ENCODE measurements at places on chromosomes 7 and 10.

DNA sequence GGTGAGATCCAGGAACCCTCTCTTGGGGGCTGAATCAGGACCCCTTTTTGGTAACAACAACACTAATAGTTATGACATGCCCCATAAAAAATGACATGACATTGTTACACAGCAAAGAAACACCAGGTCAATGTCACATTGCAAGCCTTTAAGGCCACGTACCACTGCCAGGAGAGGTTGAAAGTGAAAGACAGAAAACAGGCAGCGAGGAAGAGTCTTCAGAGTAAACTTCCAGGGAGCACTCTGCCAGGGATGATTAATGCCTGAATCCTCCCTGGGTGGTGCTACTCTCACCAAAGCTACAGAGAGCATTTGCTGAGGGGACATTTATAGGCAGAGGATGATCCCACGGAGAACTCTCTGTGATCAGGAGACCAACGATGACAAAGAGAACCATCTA, 551.6 kb downstream of the CALN1 start:
- DNase-seq, result no peak

DNA sequence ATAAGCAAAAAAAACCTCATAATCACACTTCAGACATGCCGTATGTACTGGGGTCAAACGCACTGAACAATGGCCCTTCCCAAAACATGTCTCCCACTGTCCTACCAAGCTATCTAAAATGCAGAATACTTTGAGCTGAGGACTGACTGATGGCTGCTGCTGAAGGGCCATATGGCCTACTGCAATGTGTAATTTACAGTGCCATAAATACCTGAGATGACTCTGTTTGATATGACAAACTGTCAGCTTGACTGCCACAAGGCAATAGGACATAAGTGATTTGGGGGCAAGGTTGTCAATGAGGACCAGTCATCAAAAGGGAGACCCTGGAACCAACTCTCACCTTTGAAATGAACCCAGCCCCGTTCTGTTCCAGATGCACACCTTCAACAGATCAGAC, 187.4 kb upstream of the FRMD4A start:
- DNase-seq, result no peak

DNA sequence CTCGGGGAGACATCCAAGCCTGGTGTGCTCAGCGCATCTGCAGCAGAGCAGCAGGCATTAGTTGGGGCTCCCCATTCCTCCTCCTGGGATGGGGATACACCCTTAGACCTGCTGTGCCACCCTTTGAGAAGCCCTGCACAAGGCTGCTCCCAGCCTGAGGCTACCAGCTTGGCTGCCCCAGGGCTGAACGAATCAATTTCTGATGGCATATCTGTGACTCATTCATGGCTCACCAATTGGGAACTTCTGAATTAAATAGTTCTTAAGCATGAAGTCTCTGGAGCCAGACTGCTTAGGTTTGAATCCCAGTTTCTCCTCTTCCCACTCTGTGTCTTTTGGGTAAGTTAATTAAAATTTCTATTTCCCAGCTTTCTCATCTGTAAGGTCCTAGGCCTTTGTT, 16.3 kb upstream of the GLI3 start:
- no peak for DNase-seq

- no peak for DNase-seq
Observed at GRCh38 chr10:16870331-16870730, 53.1 kb upstream of the RSU1 start.

DNA sequence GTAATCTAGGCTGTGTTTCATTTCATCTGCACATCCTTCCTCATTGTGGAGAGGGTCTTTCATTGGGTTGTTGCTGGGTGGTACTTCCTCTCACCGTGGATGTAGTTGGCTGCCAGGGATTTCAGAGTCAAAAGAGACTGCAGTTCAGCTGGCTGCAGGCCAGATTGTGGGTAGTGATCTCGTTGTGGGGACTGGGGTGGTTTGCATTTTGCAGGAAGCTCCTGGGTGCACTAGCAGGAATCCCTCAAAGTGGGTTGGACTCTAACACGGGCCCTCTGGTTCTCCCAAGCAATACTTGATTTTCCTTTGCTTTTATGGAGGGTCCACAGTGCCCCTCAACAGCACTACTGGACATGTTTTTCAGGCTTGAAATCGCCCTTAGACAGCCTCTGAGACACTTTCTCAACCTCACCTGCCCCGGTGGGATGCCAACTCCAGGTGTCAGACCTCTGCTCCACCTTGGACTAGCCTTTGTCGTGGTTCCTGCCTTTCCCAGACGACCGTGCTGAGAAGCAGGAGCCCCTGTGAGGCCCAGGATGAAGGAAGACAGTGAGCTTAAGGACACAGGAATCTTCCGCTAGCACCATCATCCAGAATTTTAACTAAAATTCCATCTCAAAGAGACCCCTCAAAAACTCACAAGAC, 23.9 kb upstream of the ZNF273 start:
- DNase-seq, result no peak

- DNase-seq, result peak; percentile 6
Observed at GRCh38 chr10:112282086-112282485, 1.1 kb upstream of the TECTB start.

DNA sequence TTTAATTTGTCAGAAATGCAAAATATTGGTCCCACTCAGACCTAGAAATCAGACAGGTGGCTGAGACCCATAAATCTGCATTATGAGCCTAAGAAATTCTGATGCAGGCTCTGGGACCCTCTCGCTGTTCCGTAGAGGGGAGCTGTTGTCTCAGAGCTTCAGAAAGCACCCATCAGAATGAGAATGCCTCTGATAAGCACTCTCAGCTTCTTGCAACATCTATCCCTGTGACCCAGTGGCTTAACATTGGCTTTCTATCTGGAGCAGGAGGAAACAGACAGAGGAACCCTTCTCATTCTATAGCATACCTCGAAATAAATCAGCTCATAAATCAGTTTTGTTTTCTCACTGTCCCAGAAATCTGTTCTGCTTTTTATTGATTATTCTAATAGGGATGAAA, 184.6 kb upstream of the SP4 start:
- no peak for DNase-seq

DNA sequence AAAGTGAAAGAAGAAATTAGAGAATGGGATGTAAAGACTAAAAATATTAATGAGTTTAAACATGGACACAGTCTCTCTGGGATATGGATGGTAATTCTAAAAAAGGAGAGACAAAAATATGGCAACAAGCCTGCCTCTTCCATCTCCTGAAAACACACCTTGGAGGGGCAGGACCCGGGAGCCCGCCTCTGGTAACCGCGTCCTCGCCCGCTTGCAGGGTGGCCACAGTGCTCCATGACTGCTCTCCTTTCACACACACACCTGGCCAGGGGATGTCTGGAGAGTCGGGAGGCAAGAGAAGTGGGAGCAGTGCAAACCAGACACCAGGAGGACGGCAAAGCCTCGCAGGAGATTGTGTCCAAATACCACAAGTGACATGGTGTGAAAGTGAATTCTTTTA, 166.3 kb downstream of the ZMYND11 start:
- DNase-seq, result no peak

DNA sequence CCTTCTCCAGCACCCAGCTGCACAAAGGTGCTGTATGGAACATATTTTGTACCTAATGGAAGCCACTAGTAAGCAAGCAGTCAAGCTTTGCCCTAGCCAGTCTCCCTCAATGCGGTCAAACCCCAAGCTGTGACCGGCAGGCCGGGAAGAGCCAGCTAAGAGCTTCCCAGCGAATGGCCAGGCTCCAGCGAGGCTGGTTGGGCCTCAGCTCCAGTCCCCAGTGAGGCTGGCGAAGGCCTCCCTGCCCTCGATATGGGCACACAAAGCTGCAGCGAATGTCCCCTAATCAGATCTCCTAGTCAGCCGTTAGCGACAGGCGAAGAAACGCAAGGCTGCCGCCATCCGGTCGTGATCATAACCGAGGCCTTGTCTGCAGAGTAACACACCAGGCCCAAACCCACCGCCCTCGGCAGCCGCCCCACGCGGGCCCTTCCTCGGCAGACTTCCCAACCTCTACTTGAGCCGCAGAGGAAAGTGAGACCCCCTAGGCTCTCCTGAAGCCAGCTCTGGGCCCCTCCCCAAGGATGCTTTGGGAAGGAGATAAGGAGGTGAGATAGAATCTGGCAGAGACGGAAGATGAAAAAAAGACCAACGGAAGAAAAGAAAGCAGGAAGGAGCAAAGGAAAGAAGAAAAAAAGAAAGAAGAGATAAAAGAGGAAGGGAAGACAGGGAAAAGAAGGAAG, 3.1 kb upstream of the HOXA9 start:
- DNase-seq, result no peak

- no peak for DNase-seq
Observed at GRCh38 chr10:59562126-59562525, 147.5 kb downstream of the SLC16A9 start.

All from NCI-H526 (cell line).